ENCODE measurements at places on chromosomes 5 and 9.

DNA sequence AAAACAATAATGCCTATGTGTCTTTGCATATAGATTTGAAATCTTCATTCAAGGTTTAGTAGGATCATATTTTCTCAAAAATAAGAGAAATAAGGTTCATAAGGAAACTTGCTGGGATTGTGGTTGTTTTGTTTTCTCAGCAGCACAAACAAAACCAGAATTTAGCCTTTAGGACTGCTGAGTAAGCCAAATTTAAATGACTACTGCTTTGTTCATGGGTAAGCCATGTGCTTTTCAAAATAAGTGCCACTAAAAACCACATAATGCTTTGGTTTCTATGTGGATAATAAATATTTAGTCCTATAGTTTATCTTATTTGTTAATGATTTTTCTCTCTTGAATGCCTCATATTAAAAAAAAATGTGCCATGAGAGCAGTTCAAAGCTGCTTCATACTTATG is 38.8 kb downstream of the PTCD2 start:
- no peak for DNase-seq

- no peak for DNase-seq
Observed at GRCh38 chr5:132873119-132873929, at the start of gene LEAP2. TSS of gene LEAP2 (plus strand) at chr5:132873668. CDS start at chr5:132873695, 27 bp downstream.

DNA sequence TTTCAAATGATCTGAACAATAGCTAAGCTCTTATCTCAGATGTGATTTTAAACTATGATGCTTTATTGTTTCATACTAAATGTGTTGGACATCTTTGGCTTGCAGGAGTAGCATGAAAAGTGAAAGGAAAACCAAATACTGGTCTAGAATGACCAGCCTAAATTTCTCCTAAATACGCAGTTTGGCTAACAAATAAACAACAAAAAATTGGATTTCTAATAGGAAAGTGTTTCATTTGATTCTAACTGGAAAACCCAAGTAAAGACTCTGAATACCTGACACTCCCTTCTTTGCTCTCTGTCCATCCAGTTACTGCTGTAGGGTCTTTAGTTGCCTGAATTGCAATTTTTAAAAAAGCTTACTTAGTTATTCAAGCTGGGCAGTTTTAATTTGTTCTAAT is 111.7 kb upstream of the ACOT12 start:
- DNase-seq, result no peak

DNA sequence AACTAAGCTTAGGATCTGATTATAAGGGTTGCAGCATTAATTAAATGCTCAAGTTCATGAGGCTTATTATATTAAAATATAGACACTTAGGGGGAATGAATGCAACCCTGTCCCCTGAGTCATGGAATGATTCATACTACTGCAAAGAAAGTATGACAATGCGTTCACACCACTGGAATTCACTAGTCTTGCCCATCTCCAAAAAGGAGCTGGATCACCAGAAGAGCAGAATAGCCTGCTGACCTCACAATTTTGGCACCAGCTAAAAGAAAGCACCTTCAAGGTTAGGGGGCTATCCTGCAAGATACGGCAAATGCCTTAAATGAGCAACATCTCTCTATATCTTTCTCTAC is 32.0 kb upstream of the TMED7 start:
- DNase-seq, result no peak

GRCh38 chr5:149367249-149367971 is 9.6 kb downstream of the PCYOX1L start:
- DNase-seq, result peak; percentile 49

DNA sequence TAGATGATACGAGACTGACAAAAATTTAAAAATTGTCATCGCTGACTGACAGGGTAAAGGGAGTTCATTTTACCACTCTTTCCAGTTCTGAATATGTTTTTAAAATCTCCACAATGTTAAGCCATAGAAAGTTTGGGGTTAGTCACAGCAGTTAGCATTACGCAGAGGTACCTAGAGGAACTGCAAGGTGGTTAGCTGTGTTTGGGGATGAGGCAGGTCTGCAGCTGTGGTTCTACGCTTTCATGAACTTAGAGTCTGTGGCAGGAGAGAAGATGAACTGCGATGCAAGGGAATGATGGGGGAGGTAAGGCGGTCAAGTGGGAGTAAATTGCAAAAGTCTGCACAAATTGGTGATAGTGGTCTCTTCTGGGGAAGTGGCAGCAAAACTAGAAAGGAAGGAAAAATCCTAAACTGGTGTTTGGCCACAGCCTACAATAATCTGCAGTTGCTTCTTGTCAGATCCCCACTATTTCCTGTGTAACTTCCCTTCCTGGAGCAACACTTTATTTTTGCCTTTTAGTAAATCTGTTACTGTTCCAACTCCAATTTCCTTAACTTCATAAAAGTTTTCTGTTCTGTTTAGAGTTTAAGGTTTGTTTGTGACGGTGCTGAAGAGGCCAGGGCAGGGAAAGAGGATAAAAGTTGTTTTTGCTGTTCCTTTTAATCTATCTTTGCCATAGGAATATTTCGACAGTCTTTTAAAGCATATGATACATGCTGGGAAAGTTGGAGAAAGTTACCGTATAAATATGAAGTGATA is 38.6 kb upstream of the SNX2 start:
- no peak for DNase-seq

- no peak for DNase-seq
Observed at GRCh38 chr9:2198956-2199635, 183.9 kb downstream of the SMARCA2 start.

GRCh38 chr9:115379719-115380118 is 261.8 kb upstream of the TNC start:
- DNase-seq, result no peak

GRCh38 chr9:137068539-137069507 is 1.5 kb downstream of the SAPCD2 start:
- DNase-seq, result no peak

DNA sequence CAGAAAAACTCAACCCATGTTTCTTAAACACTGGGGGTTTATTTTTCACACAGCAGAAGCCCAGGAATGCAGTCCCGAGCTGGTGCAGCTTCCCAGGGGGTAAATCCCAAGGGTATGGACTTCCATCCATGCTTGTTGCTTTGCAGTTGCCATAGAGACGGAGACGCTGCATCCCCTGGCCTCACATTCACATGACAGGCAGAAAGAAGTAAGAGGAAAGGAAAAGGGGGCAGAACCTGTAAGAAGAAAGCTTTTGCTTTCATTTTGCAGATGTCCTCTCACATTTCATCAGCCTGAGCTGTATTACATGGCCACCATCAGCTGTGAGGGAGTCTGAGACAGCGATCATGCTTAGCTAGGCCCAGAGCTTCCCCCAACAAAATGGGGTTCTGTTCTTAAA is 321.0 kb downstream of the AGTPBP1 start:
- no peak for DNase-seq

GRCh38 chr9:100426189-100426529 is 784 bp upstream of the MSANTD3 start:
- no peak for DNase-seq

DNA sequence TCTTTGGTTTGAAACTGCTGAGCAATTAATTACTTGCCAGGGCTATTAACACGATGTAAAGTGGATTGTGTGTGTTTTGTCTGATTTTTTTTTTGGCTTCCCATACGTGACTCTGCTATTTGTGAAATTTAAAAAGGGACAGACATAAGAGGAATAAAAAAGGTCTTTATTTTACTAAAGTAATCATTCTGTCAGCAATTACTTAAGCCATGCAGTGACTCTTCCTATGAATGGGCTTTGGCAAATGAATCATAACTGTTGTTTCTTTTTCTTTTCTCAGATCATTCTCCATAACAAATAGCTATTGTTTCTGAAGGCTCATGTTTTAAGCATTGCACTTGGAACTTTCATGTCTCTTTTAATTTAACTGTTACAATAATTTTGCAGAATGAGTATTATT is 461.3 kb upstream of the RORB start:
- DNase-seq, result no peak

DNA sequence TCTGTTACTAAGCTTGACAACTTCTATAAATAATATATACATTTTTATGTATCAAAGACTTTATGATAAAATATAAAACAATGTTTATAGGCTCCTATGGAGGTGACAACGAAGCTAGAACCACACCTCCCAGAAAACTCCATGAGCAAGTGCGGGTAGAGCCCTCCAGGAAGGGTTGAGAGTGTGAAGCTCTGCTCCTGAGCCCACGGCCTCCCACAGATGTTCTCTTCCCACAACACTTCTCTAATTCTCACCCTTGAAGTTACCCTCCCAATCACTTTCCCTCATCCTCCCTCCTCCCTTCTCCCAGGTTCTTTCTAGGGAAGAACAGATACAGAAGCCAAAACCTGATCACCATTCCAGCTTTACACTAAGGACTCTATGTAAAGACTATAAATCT is 427.6 kb downstream of the SPOCK1 start:
- no peak for DNase-seq

- DNase-seq, result no peak
Observed at GRCh38 chr5:107359033-107359915, 311.5 kb downstream of the EFNA5 start.

- DNase-seq, result no peak
Observed at GRCh38 chr5:141846031-141846430, 32.2 kb downstream of the PCDH1 start.
